ENCODE measurements at places on chromosomes 1 and 21.

GRCh38 chr1:53722025-53722424, 16.9 kb downstream of the GLIS1 start:
- DNase-seq: no peak

DNA sequence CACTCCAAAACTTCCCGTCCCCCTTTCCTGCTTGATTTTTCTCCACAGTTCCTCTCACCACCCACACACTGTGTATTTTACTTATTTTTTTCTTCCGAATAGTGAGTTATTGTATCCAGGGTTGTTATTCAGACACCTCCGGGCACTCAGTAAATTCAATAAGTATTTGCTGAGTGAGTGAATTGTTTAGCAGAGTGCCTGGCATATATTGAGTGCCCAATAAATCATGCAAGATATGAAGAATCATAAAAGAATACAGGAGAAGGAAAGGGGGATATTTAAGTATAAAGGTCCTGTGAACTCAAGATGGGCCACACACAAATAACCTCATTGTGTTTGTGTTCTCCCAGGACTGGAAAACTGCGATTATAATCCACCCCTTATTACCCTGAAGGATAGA, 139.9 kb downstream of the GALNT2 start:
- DNase-seq: no peak

GRCh38 chr1:43789604-43790550, 82.5 kb downstream of the ST3GAL3 start:
- DNase-seq: no peak

DNA sequence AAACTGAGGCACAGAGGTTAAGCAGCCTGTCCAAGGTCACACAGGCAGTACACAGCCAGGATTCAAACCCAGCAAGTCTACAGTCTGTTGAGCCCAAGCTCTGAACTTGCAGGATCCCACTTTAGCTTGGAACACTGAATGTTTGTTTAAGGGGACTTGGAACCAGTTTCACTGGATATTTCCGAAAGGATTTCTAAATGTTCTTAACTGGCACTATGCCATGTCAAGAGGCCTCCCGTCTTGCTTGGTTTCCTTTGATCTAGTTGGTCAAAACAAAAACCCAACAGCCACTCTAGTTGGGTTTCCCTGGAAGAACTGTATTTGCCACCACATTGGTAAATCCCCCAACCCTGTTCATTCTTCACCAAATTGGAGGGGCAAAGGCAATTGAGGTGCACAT, 317.6 kb upstream of the KAZN start:
- DNase-seq: no peak

DNA sequence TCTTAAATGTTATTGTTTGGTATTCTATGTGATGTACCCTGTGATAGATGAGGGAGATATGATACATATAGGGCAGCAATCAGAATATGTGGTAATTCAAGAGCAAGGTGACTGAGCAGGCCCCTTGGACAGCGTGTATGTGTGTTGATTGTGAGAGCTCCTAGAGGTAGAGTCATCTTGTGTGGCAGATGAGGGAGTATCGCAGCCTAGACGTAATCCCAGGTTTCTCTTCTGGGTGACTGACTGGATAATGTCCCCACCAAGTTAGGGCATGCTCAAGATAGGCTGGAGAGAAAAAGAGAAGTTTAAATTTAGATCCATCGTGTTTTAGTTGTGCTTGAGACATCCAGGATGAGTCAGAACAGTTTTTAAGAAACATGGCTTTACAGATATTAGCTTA, 185.3 kb downstream of the ZP4 start:
- no peak for DNase-seq

GRCh38 chr1:62439652-62440371, 3.0 kb downstream of the USP1 start:
- DNase-seq: peak; percentile 30

GRCh38 chr1:82179131-82179530, 378.4 kb downstream of the ADGRL2 start:
- DNase-seq: no peak

DNA sequence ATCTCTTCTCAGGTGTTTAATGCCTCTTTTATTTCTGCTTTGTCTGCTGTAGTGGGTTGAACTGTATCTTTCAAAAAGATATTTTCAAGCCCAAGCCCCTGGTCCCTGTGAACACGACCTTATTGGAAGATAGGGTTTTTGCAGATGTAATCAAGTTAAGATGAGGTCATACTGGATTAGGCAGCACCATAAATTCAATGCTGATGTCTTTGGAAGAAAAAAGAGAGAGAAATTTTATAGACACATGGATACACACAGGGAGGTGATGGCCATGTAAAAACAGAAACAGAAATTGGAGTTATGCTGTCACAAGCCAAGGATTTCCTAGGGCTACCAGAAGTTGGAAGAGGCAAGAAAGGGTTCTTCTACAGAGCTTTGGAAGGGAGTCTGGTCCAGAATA, 301.4 kb downstream of the KCTD3 start:
- no peak for DNase-seq

GRCh38 chr1:19889656-19890055, 7.5 kb downstream of the OTUD3 start:
- DNase-seq: no peak

GRCh38 chr1:205042911-205043806, at the start of gene CNTN2:
TSS of gene CNTN2 (plus strand) at chr1:205043212. CDS start at chr1:205053186, 9,974 bp downstream.
- no peak for DNase-seq

- peak; percentile 15 for DNase-seq
These were observed 10.7 kb downstream of the ATP1A4 start for GRCh38 chr1:160161965-160162705.

- DNase-seq: no peak
These were observed 17.1 kb upstream of the ESRRG start for GRCh38 chr1:216740331-216740730.

DNA sequence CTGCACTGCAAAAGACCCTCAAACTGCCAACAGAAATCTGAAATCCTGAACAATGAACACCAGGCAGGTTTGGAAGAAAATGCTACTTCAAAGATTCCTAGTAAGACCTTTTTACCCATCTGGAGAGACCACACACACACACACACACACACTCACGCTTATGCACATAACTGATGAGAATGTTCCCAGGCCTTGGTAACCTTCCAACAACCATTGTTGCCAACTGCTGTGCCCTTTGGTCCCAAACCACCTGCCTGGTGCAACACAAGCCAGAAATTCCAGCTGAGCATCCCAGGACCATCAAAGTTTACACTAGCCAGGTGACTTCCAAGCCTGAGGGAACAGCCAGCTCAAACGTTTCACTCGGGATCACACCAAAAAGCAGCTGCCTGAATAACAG, 56.9 kb downstream of the SEC16B start:
- DNase-seq: no peak

GRCh38 chr1:208025031-208025430, 114.1 kb upstream of the CD34 start:
- peak; percentile 73 for DNase-seq

- no peak for DNase-seq
These were observed 1363.9 kb upstream of the ADGRL2 start for GRCh38 chr1:80436851-80437250.

GRCh38 chr1:205630241-205630640, 1.6 kb downstream of the ELK4 start:
- peak; percentile 22 for DNase-seq

- no peak for DNase-seq
These were observed 234.5 kb downstream of the PLA2G4A start for GRCh38 chr1:187063271-187063670.

- no peak for DNase-seq
These were observed 18.9 kb downstream of the SNAP47 start for GRCh38 chr1:227753999-227754711.

GRCh38 chr1:241645199-241645598, 5.0 kb upstream of the CHML start:
- DNase-seq: no peak

- no peak for DNase-seq
These were observed 6.5 kb downstream of the PPIE start for GRCh38 chr1:39745016-39745670.

DNA sequence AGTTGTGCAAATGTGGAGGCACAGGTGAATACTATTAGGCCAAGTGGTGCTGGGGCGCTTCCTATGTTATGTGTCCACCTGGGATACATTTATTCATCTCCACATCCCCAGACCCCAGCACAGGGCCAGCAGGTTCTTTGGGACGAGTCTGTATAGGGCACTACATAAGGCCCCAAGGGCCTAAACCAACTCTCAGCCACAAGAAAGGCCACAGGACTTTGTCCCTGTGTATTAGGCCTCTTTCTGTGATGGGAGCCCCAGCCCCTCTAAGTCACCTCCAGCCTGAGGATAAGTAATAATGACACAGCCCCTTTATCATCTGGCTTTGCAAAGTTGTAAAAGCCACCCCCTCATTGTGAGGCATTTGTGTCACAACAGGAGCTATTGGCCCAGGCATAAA, 79.2 kb upstream of the CD1D start:
- no peak for DNase-seq

DNA sequence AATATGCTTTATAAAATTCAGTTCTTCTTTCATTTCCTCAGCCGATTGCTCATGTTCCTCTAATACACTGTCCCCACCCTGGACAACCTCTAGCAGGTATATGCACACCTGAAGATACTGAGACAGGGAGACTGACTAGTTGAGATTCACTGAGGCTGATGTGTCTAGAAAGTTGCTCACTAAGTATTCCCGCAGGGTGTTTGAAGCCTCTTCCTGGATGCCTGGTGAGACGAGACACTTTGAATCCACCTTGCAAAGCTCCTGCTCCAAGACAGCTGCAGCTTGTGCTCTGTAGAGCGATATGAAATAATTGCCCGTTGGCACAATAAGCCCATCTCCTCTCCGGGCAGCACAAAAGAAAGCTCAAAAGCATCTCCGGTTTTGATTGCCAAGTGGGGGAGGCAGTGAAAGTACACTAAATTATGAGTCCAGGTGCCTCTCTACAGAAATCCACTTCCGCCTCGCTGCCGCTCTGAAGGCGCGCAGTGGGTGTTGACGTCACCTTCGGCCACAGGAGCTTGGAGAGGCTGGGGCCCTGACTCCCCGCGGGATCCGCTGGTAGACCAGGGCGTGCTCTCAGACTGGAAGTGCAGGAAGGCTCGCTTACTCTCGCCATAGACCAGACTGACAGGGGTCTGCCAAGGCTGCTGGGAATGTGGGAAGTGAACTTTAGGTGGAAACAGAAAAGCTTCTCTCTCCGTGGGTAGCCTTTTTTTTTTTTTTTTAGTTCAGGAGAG, 46.3 kb downstream of the GPA33 start:
- DNase-seq: peak; percentile 50

DNA sequence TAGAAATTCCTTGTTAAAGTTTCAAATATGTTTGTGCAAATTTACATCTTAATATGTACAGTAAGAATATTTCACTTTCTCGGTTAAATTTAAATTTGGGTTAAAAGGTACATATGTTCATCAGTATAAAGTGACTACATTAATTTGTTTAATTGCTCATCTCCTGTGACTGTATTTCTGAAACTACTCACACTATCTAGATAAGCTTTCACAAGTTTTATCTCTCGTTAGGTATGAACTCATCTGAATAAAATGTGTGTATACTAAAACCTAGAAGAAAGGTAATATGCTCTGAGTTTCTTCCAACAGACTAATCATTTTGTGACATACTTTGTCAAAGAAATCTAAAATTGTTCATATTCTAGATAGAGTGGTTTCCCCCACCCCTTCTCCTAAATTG, 150.7 kb downstream of the PATJ start:
- no peak for DNase-seq

GRCh38 chr21:33123374-33124123, 53.6 kb downstream of the OLIG1 start:
- no peak for DNase-seq

DNA sequence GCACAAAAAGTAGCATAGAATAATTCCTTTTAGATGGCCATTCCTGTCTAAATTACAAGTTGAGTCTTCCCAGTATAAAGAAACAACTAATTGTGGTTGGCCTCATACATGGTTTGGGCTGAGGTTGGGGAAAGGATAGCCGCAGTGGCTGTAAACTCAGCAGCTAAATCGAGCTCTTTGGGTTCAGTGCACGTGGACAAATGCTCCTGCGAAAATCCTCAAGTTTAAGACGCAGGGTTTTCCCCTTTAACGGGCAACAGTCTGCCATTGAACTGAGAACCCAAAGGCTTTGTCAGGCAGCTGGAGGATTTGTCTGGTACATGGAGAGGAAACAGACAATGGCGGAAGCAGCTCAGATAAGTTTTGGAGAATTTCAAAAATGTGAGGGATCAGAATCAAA, 331.9 kb downstream of the TGFB2 start:
- DNase-seq: peak; percentile 39

All from amniotic epithelial cell (primary cell).